ENCODE measurements at places on chromosomes 16 and 17.

GRCh38 chr16:77877712-77878347, 89.5 kb downstream of the VAT1L start:
- no peak for DNase-seq

DNA sequence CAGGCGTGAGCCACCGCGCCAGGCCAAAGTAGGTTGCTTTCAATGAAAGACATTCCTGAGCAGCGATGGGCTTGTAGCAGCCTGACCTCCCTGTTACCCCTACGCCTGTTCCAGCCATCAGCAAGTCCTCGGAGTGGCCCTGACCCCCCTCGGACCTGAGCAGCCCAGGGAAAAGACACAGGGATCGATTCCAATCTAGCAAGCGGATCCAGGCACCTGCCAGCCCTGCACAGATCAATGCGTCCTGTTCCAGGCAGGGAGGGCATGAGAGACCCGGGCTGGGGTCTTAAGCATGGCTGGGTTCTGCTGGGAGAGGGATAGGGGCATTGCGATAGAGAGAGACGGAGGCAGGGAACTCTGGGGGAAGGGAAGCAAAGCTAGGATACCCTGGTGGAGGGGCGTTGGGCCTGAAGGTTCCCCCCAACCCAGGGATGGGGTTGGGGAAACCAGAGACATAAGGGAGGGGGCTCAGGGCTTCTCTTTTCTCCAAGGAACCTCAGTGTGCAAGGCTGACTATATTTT, 21.9 kb downstream of the SRCIN1 start:
- no peak for DNase-seq

GRCh38 chr17:66677201-66677981, 157.5 kb upstream of the CACNG5 start:
- no peak for DNase-seq

- DNase-seq = no peak
Observed at GRCh38 chr16:68275611-68276191, 11.4 kb downstream of the SLC7A6 start.

DNA sequence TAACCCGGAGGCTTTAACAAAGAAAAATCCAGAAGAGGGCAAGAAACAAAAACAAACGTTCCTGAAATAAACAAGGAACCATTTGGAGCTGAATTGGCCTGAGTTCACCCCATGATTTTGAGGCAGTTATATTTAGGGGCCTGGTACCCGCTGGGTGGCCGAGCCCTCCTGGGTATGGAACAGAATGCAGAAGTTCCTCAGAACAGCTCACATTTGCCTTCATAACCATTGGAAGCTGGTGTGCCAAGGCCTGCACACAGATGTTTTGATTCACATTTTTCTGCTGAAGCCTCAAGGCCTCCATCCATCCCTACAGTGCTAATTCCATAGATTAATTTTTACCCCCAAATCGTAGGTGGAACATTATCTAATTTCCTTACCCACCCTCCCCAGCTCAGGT, 3.3 kb upstream of the ZFHX3 start:
- no peak for DNase-seq

DNA sequence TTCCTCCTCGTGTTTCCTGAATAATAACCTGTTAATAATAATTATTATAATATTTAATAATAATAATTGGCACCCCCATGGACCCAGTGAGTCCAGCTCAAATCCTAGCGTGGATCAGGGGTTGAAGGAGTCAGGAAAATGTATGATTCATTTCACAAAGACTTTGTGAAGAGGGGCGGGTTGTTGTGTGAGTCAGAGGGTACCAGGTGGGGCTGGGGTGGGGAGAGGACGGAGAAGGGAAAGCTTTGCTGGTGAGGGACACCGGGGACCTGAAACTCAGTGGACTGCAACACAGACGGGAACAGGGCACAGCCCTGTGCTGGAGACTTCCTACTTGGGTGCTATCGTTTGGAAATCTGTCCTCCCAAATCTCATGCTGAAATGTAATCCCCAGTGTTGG, 3.1 kb upstream of the ADORA2B start:
- DNase-seq = no peak

GRCh38 chr16:15708096-15708495, 58.1 kb downstream of the NDE1 start:
- no peak for DNase-seq

DNA sequence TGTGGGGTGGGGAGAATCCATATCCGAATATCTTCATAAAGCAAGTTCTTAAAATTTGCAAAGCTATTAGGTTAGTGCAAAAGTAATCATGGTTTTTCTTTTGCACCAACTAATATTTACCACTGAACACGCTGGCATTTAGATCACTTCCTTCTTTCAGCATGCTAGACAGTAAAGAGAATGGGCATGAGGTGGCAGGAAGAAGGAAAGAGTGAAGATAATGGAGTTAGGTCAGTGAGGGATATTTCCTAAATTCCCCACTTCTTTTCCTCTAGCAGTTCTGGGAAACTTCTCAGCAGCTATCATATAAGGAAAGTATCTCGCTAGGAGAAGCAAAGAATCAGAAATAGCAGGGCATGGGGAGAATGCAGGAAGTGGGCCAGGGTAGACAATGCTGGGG, 39.0 kb downstream of the SLC6A4 start:
- DNase-seq = no peak

DNA sequence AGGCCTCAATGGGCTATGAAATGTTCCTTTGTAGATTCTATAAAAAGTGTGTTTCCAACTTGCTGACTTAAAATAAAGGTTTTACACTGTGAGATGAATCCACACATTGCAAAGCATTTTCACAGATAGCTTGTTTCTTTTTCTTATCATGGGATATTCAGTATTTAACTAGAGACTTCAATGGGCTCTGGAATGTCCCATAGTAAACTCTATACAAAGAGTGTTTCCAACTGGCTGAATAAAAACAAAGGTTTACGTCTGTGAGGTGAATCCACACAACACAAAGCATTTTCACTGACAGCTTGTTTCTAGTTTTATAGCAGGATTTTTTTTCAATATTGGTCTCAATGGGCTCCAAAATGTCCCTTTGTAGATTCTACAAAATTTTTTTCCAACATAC, 550.1 kb downstream of the KCNJ18 start:
- no peak for DNase-seq

- DNase-seq = no peak
Observed at GRCh38 chr17:63309021-63309420, 137.1 kb downstream of the CYB561 start.

DNA sequence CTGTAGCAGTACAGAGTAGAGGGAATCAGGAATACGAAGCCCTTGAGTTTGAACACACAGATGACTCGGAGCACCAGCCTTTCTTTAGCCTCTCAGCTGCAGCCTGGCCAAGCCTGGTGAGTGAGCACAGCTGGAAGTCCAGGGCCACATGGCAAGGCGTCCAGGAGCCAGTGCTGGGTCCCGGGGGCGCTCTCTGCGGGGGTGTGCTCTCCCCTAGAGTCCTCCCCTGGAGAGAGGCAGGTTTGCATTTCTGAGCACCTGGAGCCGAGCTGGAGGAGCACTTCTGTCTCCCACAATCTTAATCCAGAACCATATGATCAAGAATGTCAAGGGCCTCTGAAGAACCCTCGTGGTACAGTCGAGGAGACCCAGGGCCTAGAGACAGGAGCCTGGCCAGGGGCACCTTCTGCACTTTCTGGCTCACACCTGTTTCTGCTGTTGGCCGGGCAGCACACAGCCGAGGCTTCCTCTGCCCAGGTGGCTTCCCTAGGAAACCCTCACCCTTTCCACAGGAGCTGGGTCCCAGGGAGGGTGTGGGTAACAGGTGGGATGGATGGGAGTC, 78.3 kb downstream of the PLD6 start:
- DNase-seq = no peak

- DNase-seq = no peak
Observed at GRCh38 chr17:82865274-82865673, 25.5 kb upstream of the ZNF750 start.

- DNase-seq = no peak
Observed at GRCh38 chr16:87929986-87930385, 6.3 kb downstream of the CA5A start.

DNA sequence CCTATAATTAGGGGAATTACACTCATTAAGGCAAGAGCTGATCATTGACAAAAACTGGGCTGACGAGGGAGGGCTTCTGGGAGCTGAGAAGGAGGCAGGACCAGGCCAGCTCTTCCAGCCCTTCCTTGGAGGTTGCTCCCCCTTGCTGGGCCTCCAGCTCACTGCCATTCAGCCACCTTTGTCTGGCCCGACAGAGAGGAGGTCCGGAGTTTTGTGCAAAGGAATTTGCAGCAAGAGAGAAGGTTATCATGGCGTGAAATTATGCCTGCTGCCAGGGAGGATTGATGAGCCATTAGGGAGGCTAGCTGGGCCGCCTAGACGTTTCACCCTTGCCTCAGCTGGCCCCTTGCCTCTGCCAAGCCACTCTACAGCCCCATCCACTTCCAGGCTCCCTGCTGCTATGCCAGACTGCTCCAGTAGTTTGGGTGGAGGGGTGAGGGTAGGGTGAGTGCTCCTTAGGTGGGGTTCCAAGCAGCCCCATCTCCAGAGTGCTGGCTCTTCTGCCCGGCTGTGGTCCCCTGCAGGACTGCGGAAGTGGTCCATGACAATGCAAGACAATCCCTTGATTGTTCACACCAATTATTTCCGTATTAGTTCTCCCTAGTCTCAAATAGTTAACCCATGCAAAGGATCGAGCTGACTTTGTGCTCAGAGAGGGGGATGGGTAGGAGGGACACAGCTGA, 17.1 kb upstream of the PHF12 start:
- DNase-seq = no peak

DNA sequence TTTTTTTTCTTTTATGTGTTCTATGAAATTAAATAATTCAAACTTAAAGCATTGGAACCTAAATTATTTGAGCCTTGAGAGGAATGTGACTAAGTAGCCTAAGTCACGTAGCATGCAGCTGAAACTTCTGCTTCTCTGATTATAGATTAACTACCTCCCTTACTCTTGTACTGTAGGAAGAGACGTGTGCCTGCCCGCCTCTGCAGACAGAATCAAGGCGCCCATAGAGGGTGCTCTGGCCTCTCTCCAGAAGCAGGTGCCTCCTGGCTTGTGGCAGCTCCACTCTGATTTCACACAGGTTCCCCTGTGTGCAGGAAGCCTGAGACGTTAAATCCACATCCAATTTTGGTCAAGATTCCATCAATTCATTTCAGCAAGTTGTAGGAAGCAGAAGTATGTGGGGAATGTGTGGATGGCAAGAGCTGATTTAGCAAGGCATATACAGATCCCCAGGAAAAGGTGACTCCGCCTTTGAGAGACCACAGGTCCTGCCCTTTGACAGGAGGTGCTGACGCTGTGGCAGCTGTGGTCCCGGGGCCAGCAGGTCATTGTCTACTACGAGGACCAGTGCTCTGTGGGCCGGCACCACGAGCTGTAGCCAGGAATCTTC, 1418.8 kb downstream of the CDH11 start:
- no peak for DNase-seq

DNA sequence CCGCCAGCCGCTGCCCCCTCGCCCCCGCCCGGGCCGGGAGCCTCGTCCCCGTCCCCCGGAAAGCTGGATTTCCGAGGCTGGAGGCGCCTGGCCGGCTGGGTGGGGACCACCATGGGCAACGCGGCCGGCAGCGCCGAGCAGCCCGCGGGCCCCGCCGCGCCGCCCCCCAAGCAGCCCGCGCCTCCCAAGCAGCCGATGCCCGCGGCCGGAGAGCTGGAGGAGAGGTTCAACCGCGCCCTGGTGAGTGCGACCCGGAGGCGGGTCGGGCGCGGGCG, 266 bp downstream of the FMNL1 start:
- no peak for DNase-seq

GRCh38 chr17:44830359-44831288, 537 bp upstream of the GJC1 start:
- peak; percentile 26 for DNase-seq

- DNase-seq = no peak
Observed at GRCh38 chr17:4407216-4407615, 26.5 kb upstream of the SPNS3 start.

DNA sequence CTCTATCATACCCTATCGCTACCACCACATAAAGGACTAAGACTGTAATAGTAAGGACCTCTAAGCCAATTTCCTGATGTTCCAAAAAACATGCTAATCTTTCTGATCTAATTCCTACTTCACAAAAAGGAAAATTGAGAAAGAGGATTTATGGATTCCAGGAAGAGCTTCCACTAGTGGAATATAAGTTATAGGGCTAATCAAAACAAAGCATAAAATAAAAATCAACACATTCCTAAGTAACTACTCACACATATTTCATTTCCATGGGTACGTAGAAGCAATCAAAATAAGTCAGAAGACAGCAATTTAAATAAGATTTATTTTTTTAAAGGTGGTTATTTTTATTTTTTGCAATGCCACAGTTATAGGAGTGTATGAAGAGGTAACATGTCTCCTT, 12.4 kb downstream of the CCDC43 start:
- no peak for DNase-seq
